CD4-positive, alpha-beta T cell treated with Interleukin-4 for 4 hours (primary cell): ENCODE measurements at places on chromosomes 2 and 18.
A peak's percentile ranks its signal among the peaks of the same experiment; 100 is the strongest.

- no peak for DNase-seq
Measured at GRCh38 chr18:6055711-6056110, 160.4 kb upstream of the TMEM200C start.

GRCh38 chr18:22330508-22330907 lies 87.2 kb downstream of the CTAGE1 start:
- DNase-seq, result no peak

DNA sequence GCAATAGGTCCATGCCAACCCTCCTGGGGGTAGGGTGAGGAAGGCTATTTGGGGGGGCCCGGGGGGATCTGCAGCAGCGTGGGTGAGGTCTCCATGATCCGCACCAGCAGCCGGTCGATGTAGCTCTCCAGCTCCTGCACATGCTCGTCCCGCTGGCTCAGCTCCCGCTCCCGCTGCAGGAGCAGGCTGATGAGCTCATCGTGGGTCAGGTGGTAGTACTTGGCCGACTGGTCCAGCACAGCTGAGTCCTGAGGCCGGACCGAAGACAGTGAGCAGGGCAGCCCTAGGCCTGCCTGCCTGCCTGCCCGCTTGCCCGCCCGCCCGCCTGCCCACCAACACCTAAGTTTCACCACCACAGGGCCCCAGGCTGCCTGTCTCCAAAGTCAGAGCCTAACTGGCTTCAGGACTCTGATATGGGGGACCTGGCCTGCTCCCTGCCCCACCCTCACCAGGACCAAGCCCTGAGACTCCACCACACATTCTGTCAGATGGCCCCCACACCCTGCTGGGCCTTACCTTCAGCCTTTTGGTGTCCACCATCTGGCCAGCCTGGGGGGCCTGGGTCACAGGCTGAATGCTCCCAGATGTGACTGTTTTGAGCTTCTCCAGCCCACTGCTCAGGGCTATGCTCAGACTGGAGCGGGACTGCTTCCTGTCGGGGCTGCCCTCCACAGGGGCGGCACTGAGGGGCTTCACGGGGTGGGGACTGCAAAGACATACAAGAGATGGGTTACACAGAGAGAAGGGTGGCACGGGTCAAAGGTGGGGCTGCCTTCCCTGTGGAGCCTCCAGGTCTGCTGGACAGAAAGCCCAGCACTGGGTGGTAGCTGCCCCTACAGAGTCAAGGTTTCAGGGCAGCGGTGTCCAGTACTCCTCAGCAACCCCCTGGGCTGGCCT lies 4.2 kb upstream of the SFXN5 start:
- no peak for DNase-seq

GRCh38 chr18:48674758-48675351 lies 136.0 kb downstream of the CTIF start:
- DNase-seq, result no peak

DNA sequence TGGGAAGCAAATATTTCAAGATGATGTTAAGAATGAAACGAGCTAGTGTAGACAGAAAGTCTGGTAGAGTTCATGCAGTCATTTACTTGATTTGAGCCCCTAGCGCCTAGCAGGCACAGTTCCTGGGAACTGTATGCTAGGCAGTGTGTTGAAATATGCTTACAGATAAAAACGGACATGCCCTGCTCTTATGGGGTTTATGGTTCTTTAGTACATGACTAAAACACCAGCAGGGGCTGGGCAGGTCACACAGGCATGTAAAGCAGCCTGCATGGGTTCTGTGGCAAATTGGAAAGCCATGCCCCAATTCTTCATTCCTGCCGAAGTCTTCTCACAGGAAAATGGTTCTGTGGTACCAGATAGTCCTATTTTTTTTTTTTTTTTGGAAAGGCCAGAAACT lies 27.3 kb upstream of the MGAT5 start:
- no peak for DNase-seq

DNA sequence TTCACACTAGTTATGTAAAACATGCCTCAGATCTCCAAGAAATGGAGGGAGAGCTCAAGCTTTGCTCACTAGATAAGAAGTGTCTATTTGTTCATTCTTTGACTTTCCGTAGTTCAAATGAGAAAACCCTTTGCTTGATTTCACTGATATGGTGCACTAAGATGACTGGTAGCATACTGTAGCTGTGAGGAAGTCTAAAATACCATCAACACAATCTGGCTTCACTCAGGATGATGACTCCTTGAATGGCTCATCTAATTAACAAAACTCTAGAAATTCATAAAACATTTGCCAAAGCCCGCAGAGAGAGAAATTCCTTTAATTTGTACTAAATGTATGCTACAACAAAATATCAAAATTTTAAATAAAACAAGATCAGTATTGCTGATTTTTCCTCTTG lies 152.8 kb upstream of the STK17B start:
- DNase-seq, result no peak

DNA sequence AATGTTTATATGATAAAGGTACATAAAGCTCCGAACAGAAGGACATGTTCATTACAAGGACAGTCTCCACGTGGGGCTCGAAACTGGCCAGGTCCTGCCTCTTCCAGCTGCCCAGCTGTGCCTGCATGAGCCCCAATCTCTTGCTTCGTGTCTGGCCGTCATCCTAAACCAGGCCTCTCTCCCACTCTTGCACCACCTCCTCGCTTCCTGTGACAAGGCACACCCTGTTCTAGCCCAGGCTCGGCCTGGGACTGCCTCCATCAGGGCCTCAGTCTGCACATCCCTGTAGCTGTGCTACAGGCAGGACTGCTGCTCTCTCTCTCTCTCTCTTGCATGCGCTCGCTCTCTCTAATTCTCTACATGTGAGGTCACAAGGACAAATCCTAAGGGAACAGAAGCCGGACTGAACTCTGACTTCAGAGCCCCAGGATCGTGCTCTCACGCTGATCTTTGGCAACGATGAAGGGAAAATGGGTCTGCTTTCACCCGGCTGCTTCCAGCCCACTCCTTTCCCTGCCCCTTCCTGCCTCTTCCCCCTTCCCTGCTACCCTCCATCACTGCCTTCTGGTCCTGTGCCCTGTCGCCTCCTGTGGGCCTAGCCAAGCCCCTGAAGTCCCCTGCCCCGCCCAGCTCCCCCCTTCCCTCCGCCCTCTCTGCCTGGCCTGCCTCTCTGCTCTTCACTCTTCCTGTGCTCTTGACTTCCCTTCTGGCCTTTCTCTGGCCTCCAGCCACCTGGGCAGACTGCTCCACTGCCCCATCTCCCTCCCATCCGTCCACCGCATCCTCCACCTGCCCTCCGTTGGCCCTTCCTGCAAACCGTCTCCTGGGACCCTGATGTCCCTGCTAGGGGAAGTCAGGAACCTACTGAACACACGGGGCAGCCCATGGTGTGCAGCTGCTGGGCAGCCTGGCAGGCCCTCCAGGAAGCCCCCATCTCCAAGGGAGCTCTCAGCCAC lies 7.8 kb upstream of the GPR55 start:
- DNase-seq, result no peak

- DNase-seq, result no peak
Measured at GRCh38 chr18:25230658-25231326, 121.2 kb downstream of the ZNF521 start.

DNA sequence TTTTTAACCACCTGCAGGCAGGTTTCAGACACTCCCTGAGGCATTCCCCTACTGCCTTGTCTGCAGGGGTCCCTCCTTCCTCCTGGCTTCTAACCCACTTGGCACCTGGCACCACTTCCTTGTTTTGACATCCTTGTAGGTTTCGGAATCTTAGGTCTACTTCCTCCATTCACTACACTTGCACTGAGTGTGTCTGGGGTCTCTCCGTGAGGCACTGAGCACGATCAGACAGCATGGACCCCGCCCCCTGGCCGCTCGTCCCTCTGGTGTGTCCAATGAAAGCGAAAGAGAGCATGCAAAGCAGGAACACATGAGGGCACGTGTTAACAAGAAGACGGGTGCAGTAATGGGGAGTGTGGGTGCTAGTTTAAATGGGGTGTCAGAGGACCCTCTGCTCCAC lies 63.8 kb downstream of the HAUS1 start:
- DNase-seq, result peak; percentile 22
